ENCODE measurements at places on chromosomes 12 and 14.
A peak's percentile ranks its signal among the peaks of the same experiment; 100 is the strongest.

GRCh38 chr12:65362234-65363031, 84.0 kb downstream of the MSRB3 start:
- no peak for DNase-seq

DNA sequence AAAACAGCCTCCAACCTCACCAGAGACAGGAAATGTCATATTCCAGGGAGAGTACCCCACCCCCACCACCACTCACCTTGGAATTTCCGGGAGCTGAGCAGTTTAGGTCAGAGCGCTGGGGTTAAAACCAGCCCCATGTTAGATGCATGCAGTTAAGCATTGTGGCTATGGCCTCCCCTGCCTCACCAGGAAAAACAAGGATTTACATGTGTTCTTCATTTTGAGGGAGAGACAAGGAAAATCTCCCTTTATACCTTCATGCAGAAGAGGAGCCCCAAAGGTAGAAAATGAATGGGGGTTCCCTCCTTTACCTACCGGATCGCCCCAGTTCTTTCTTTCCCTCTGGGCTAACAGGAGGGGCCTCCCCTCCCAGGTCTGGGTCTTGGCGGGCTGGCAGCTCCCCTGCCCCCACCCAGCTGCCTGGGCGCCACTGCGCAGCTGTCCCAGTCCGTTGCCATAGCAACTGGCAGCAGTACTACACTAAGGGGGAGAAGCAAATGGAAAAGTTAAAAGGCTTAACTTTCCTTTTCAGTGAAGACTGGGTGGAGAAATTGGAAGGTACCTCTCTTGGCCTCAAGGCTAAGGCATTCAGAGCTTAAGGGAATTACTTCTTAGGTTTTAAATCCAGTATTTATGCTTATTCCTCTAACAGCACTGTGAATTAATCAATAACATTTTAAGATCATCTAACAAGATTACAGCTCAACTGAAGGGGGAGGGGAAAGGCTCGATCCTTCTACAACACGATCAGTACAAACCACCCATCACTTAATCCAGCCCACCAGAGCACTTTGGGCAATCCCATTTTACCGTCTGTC, 20.5 kb downstream of the CBX5 start:
- DNase-seq: peak; percentile 90

GRCh38 chr14:105738638-105739037, 212.3 kb downstream of the TMEM121 start:
- DNase-seq: no peak

DNA sequence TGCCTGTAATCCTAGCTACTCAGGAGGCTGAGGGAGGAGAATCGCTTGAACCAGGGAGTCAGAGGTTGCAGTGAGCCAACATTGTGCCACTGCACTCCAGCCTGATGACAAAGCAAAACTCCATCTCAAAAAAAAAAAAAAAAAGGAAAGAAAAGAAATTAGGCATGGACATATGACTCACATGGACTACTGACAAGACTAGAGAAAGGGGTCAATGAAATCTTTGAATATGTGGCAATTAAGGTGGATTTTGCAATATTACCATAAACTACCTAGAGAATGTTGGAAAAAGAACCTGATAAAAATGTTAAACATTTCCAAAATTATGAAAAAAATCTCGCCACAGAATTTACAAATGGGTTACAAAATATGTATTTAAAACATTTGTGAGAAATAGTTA, 873.6 kb downstream of the C12orf50 start:
- DNase-seq: no peak

DNA sequence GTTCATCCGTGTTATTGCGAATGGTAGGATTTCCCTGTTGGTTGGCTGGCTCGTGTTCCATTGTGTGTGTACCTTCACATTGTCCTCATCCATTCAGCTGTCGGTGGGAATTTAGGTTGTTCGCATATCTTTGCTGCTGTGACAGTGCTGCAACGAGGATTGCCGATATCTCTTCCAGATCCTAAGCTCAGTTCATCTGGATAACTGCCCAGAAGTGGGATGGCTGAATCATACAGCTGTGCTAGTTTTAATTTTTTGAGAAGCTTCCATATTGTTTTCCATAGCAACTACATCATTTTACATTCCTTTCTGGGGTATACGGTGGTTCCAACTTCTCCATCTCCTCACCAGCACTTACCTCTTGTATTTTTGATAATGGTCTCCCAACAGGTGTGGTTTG, 292.8 kb upstream of the SFSWAP start:
- no peak for DNase-seq

DNA sequence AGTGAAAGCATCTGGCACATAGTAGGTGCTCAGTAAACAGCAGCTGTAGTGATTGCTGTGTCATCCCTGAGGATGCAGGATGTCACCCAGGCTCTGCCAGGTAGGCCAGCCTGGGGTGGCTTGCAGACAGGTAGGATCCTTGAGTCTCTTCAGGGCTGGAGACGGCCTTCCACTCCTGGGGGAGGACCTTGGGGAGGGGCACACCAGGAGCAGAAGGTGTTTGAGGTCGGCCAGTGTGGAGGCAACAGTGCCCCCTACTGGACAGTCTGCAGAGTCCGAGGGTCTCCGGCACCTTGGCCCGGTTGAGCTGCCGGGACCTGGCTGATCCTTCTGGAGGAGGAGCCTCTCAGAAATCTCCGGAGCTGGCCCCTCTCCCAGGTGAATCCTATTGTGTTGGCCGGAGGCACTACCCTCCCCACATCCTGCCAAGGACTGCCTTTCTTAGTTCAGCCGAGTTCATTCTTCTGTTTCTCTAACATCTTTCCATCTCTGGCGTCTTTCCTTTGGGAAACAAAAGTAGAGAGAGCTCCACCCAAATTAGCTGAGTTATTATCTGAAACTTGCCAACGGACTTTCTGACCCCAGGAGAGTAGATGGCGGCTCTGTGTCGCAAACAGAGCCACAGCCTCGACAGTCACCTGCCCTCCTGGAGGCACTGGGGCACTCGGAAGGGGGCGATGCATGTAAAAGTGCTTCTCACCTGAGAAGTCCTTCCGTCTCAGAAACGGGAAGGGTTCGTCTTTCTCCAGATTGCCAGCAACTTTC, 41.8 kb upstream of the CLMN start:
- peak; percentile 67 for DNase-seq

DNA sequence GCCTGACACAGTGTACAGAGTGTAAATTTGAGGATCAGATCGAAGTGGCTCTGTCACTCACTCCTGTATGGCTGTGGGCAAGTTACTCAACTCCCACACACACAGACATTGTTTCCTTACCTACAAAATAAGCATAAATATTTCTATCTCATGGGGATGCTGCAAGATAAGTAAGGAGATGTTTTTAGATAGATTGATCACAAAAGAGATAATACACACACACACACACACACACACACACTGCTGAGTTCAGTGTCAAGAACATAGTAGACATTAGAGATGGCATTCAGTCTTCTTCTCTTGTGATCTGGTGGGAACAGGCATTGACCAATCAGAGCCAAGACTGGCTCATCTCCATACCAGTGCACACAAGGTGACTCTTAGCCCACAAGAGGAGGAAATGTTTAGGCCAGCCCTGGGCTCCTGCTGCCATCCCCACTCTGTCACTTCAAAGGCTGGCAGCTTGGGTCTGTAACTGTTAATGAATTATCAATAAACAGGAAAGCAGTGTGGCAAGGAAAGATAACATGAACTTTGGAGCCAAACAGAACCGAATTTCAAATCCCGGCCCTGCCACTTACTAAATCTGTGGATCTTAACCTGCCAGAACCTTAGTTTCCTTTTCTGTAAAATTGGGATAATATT, 3.4 kb upstream of the RNASE8 start:
- no peak for DNase-seq

- no peak for DNase-seq
Measured at GRCh38 chr12:76916170-76916540, 37.3 kb upstream of the CSRP2 start.

Data from dermis blood vessel endothelial cell (primary cell).